Hepatocyte (in vitro differentiated cells): ENCODE measurements at places on chromosomes 11 and 22. TPM values are rescaled to one million over a fixed set of nuclear protein-coding genes. Genes with fewer than 3 reads are reported as not detected.
A peak's percentile ranks its signal among the peaks of the same experiment; 100 is the strongest.

Gene RFPL1
- total RNA-seq = not detected in 2 replicates

Gene CCDC188
- not detected in 2 replicates for total RNA-seq

Gene JHY
- total RNA-seq = 2.0 and 2.8 TPM in 2 replicates

- DNase-seq = no peak
Observed at GRCh38 chr11:28521075-28521474, 412.9 kb downstream of the METTL15 start.

DNA sequence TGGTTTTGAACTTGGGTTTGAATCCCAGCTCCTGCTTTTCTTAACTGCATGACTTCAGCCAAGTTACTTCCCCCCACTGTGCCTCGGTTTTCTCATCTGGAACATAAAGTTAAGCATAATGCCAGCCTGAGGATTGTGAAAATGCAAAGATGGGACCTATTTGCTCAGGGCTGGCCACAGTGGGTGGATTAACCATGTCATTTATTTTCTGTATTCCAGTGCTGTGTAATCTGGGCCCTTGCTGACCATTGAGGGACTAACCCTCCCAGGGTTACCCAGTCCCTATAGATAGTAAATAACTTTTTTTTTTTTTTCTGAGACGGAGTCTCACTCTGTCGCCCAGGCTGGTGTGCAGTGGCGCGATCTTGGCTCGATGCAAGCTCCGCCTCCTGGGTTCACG is 1.5 kb upstream of the VPREB3 start:
- no peak for DNase-seq

DNA sequence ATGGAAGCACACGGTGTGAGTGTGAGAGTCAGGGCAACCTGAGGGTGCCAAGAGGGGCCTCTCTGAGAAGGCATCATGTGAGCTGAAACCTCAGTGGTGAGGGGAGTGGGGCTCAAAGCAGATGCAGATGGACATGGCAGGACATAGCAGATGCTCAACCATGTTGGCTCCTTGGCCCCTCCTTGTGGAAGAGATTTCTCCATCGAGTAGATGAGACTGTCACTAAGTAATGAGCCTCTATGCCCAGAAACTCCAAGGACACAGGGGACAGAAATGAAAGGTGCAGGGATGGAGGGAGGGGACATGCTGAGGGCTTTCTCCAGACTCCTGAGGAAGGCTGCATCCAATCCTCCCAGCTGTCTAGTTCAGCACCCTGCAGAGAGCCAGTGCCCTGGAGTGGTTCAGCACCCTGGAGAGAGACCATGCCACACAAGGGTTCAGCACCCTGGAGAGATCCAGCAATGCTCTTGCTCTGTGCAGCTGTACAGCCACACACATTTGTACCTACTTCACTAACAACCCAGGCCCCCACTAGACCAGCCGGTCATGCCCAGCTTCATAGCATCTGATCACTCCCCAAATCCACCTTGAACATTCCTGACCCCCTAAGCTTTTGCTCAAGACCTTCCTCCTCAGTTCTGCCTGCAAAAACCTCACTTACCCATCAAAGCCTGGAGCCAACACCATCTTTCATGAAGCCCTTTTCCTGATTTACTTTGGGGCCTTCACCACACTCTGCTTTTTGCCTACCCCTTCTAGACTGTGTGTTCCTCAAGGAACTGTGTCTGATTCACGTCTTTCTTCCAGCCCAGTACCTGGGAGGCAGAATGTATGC is 252.0 kb downstream of the CTTN start:
- peak; percentile 91 for DNase-seq
